ENCODE measurements at places on chromosomes 12 and 14.

- no peak for DNase-seq
Observed at GRCh38 chr14:104136472-104137296, 1.7 kb upstream of the KIF26A start.

- DNase-seq: no peak
Observed at GRCh38 chr12:53971686-53972085, 1.2 kb upstream of the HOXC11 start.

DNA sequence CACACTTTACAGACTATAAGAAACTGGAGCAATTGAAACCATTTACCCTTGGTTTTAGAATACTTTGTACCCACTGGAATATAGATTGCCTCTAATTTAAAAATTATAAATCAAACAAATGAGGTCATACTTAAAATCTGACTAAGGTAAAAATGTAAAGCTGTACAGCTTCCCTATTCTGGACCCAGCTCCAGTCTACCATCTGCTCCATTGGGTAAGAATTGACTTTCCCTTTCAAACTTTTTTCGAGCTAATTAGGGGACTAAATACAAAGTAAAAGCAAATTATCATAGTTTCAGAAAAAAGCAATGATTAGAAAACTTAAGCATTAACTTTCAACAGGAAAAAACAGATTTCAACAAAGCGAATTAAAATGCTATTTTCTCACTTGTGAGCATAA lies 4.3 kb downstream of the KRR1 start:
- no peak for DNase-seq

- no peak for DNase-seq
Observed at GRCh38 chr12:82675246-82675645, 11.5 kb upstream of the TMTC2 start.

GRCh38 chr12:11581179-11581755 lies 68.2 kb upstream of the ETV6 start:
- DNase-seq: peak; percentile 16

- no peak for DNase-seq
Observed at GRCh38 chr12:131723532-131723931, 12.6 kb downstream of the SFSWAP start.

DNA sequence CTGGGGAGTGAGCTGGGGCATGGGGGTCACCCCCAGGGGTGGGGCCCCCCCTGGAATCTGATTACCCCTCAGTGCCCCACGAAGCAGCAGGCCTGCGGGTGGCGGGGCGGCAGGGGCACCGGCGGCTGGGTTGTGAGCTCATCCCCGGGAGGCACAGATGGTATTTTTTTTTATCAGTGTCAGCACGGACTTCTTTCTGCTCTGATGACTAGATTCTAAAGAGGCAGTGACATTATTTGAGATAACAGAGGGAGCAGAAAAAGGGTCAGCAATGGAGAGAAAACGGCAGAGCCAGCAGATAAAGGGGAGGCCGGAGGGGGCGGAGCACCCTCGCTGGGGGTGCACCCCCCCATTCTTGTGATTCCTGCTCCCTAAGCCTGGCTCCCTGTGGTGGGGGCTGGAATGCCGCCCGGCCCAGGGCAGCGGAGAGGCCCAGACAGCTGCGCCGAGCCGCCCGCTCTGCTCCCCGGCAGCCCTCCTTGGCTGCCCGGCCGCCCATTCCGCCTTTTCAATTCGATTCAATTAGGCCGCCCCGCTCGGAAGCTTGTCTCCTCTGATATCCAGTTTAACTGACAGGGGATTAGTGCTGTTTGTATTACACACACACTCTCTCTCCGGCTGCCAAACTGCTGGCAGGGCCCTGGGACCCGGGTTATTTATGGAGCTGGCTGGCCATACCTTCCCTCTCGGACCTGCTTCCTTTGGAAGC lies 32.9 kb downstream of the MVK start:
- DNase-seq: peak; percentile 66

DNA sequence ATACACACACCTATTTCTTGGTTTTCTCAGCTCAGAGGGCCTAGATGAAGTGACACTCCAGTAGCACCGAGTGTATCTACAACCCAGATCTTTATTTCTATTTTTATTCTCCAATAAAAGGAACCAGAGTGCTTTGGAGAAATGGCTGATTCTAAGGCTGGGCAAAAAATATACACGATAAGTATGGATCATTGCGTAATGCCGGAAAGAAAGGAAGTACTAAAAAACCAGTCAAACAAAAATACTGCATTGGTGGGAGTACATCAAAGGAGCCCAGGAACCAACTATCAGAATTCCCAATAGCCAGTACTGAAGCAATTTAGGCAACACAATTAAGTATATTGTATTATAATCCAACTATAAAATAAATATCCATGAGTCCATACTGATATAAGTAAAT lies 400.9 kb upstream of the CCDC196 start:
- DNase-seq: no peak

DNA sequence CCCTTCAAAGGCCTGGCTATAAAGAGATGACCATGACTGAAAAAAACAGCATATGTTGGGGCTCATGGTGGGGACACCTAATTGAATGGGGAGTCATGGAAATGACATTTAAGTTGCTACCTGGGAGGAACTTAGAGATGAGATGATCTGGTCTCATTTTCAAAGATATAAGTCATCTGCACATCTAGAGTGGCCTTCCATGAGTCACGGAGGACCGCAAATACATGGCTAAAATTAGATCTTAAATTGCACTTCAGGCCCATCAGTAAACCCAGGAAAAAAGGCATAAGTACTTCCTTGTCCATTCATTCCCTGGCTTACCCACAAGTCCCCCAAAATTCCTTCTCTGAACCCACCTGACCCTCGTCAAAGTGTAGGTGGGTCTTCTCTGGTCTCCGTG lies 53.4 kb downstream of the SPTB start:
- no peak for DNase-seq

GRCh38 chr14:23521785-23522640 lies 29.6 kb downstream of the ZFHX2 start:
- no peak for DNase-seq

DNA sequence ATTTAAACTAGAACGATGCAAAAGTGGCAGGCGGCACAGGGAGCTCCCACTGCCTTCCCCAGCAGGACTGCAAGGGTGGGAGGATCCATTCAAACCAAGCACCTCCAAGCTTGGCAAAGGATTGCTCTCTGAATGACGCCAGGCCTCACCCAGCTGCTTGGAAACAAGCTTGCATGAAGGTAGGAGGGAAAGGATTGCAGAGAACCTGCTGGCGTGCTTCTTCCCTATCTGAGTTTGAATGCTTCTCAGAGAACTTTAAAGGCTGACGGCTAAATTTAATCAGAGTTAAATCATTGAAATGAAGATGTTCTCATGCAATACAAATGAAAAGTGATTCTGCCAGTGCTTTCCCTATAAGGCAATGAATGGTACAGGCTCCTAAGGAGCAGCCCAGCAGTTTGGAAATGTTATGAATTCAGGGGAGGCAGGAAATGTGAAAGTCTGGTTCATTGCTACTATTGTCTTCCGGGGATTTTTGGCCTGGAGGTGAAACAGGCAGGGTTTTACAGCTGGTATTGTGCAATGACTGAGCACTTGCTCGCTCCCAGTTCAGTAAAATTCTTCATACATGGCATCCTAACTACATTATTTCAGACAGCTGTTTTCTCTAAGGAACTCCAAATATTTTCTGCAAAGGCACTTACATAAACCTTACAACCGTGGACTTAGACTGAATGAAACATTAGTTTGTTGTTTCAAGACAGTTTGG lies 31.9 kb upstream of the DUSP6 start:
- DNase-seq: peak; percentile 54

GRCh38 chr12:51925346-51926063 lies 18.2 kb downstream of the ACVRL1 start:
- no peak for DNase-seq

- DNase-seq: no peak
Observed at GRCh38 chr12:40106202-40106533, 287 bp upstream of the SLC2A13 start.

- DNase-seq: no peak
Observed at GRCh38 chr12:20410734-20411133, 42.4 kb downstream of the PDE3A start.

- DNase-seq: peak; percentile 83
Observed at GRCh38 chr12:123478762-123479161, 20.8 kb downstream of the SNRNP35 start.

DNA sequence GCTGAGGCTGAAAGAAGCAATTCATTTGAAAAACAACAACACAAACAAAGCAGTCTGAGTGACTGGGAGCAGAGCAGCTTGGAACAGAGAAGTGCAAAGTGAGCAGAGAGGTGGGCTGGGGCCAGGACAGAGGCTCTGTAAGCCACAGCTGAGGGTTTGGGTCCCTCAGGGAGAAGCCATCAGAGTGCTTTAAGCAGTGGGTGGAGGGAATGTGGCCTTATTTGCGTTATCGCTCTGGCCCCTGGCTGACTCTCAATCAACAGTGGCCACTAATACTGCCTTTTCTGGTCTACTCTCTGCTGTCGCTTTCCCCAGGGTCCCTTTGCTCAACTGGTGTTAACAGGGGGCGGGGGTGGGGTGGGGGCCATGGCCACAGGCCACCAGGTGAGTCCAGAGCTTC lies 44.2 kb downstream of the IRF2BPL start:
- no peak for DNase-seq

DNA sequence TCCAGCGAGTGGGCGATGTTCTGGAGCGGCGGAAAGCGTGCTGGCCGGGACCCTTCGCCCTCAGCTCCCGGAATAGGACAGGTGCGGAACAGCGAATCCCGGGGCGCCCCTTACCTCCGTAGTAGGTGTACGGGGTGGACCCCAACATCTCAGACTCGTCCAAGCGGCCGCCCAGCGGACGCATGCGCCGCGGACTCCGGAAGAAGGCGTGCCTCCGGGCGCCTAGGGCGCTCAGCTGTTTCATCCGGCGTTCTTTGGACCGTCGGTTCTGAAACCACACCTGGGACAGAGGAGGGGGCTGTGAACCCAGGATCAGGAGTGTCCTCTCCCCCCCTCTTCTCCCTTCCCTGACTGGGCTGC lies 4.5 kb downstream of the LHX5 start:
- no peak for DNase-seq

DNA sequence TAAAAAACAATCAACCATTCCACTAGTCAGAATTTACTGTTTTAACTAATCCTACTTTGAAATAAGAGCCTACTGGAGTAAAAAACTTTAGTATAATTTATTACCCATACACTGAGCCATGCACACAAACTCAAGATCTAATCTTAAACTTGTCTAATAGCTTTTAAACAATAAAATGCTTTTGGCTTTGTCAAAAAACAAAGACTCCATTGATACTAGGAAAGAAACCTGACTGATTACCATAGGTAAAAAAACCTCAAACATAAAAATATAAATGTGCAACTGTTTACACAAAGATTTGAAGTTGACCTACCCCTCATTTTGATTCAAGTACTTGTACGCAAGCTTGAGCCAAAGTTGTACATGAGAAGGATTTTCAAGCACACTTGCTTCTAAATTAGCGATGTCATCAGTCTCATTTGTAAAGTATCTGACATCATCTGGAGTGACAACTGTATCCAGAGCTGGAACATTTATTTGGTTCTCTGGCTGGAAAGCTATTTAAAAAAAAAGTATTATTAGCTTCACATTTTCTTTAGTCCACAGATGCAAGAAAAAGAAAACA lies 36.1 kb downstream of the ZFC3H1 start:
- no peak for DNase-seq

- DNase-seq: no peak
Observed at GRCh38 chr12:99898645-99899044, 86.1 kb downstream of the ANKS1B start.

Data from hippocampal formation (tissue), 2 donors.